ENCODE measurements at places on chromosomes 3 and 15. TPM values are rescaled to one million over a fixed set of nuclear protein-coding genes. Genes with fewer than 3 reads are reported as not detected.

DNA sequence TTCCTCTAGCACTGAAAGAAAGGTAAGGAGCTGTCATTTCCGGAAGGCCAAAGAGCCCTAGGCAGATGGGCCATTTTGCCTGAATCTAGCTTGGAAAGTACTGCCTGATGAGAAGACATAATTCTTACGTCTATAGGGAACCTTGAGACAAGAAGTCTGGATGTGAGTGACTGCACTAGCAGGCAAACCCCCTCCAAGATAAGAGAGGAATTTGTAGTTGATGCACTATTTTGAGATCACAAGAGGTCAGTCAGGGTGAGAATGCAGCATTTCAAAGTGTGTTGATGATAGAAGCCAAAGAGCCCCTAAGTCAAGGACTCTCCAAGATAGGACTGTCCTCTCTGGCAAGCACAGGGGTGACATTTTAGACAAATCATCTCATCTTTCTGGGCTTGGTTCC is 99.2 kb downstream of the HES1 start:
- no peak for DNase-seq

DNA sequence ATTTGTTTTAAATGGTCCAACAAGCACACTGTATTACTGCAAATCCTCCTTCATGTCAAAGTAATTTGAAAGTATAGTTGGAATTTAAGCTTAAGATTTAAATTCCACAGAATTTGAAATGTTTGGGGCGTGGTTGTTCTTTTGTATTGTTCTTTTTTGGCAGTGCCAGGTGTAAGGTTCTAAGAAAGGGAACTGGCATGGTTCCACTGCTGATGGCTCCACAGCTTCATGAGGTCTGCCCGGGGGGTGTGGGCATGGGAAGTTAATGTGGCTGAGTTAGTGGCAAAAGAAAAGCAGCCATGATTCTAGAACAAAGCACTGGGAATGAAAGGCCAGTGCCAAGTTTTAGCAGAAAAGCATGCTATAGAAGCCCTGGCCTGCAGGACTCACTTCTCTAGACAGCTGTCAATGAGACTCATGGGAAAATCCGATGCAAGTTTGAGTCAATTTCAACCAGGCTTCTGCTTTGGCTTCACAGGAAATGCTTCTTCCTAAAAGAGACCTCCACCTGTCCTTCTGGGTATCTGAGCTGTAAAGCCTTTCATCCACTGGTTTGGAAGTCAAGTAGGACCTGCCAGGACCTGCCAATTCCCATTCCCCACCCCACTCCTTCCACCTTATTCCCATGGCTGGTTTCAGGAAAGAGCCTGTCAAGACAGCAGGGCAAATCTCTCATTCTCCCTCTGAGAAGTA is 18.9 kb downstream of the CDCP1 start:
- no peak for DNase-seq

DNA sequence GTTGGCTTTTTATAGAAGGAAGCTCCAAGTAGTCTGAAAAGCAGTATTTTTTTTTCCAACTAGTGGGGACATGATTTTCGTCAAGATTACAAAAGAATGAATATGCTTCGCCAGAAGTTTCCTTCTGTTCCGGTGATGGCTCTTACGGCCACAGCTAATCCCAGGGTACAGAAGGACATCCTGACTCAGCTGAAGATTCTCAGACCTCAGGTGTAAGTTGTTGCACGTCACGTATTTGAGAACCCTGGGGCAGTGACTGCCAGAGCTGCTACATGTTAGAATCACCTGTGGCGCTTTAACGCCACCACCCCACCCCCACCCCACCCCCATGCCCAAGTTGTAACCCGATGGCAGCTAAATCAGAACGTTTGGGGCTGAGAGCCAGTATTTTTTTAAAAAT is 52.2 kb downstream of the BLM start:
- DNase-seq, result no peak

DNA sequence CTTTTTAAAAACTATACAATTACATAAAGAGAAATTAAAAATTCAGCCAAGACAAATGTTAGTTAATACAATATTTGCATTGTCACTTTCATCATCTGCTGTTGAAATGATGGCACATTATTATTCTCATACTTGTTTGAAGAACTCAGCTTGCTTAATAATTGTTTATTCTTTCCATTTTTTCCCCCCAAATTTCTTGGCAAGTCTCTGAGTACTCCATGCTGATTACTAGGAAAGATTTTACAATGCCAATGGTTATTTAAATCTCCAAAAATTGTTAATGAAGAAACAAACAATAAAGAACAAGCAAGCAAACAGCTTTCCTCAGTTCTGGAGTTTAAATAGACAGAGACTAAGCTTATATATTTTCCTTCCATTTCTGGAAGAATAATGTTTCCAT is 15.1 kb upstream of the STXBP5L start:
- no peak for DNase-seq

GRCh38 chr3:67048715-67049074 is 50.6 kb downstream of the KBTBD8 start:
- no peak for DNase-seq

GRCh38 chr15:44186705-44187104 is 8.4 kb downstream of the FRMD5 start:
- DNase-seq, result no peak

DNA sequence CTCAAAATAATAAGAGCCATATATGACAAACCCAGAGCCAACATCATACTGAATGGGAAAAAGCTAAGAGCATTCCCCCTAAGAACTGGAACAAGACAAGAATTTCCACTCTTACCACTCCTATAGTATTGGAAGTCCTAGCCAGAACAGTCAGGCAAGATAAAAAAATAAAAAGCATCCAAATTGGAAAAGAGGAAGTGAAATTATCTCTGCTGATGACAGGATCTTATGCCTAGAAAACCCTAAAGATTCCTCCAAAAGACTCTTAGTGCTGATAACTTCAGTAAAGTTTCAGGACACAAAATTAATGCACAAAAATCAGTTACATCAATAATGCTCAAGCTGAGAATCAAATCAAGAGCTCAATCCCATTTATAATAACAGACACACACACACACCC is 45.9 kb upstream of the SLC2A2 start:
- DNase-seq, result no peak

The ABTB1 gene
- 11.5 TPM for total RNA-seq

The CYP1A1 gene
- total RNA-seq, result 0.69 TPM

The LRRN1 gene
- total RNA-seq, result 20.9 TPM

The ZMYND10 gene
- 0.89 TPM for total RNA-seq

The RAD54L2 gene
- 18.7 TPM for total RNA-seq
